ENCODE measurements at places on chromosomes 7 and 10. TPM values are rescaled to one million over a fixed set of nuclear protein-coding genes. Genes with fewer than 3 reads are reported as not detected.

DNA sequence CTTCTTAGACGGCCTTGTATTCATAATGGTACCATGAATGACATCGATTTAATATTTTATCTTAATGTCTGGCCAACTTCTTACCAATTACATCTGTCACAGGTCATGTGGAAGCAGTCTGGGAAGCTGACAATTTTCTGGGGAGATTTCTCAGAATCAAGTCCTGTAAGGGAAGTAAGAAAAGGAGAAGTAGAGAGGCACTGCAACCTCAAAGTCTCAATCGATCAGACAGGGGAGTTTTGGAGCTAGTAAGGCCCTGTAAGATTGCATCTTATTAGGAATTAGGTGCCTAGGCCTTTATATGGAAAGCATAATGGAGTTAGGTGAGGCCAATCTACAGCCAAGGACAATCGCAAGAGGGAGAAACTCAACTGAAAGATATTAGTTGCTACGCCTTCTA, 694.6 kb upstream of the SORCS1 start:
- no peak overlapping the region for H3K4me3 ChIP-seq
- H3K27ac ChIP-seq, result no peak overlapping the region
- peaks cover 31% of the 10 kb centered on the region for H3K4me1 ChIP-seq
- H3K27me3 ChIP-seq, result no peaks in the 10 kb centered on the region

GRCh38 chr7:66399566-66399965, 194.4 kb downstream of the TPST1 start:
- no peak overlapping the region for H3K27ac ChIP-seq
- no peak for DNase-seq
- no peaks in the 10 kb centered on the region for H3K27me3 ChIP-seq
- H3K4me3 ChIP-seq, result no peak overlapping the region
- peaks cover 19% of the 10 kb centered on the region for H3K36me3 ChIP-seq
- no peaks in the 10 kb centered on the region for H3K4me1 ChIP-seq

DNA sequence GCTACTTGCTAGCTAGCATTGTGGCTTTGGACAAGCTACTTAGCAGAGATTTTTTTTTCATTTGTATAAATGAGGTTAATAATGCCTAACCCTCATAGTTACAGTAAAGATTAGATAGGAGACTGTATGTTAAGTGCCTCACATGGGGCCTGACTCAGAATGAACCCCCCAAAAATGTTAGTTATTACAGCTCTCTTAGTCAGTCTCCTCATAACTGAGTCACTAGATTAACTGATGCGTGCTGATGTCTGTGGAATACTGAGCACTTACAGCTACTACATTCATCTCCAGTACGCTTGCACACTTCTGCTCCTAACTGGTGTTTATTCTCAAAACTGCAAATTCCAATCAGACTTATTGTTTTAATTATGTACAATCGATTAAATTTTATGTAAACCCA, 315.3 kb downstream of the SNX13 start:
- peaks cover 14% of the 10 kb centered on the region for H3K4me1 ChIP-seq
- H3K4me3 ChIP-seq, result no peak overlapping the region
- DNase-seq, result no peak
- no peak overlapping the region for H3K27ac ChIP-seq

- DNase-seq, result no peak
- H3K36me3 ChIP-seq, result 0 out of 2 replicates have a peak, but pooled peaks cover 2% of the 10 kb centered on the region
- no peak overlapping the region for H3K27ac ChIP-seq
- peaks cover 5% of the 10 kb centered on the region for H3K4me1 ChIP-seq
- H3K4me3 ChIP-seq, result no peak overlapping the region
These were observed 319.4 kb downstream of the CALN1 start for GRCh38 chr7:72092769-72093168.

DNA sequence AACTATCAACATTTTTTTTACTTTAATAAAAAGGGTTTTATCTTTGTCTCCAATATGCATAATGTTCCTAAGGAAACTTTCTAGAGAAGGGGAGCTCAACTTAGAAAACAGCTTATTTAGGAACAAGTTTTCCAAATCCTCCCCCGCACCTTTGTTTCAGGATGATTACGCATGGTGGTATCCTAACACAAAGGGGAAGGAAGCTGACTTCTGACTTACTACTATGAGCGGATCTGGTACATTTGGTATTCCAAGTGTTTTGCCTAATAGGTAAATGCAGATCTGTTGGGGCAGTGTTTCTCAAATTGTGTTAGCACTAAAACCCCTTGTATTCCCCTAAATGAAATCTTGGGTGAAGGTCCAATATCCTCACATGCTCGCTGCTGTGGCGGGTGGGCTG, 229.3 kb upstream of the KLF14 start:
- H3K4me3 ChIP-seq, result no peak overlapping the region
- no peak for DNase-seq
- peaks cover 22% of the 10 kb centered on the region for H3K36me3 ChIP-seq
- H3K27me3 ChIP-seq, result no peaks in the 10 kb centered on the region
- H3K27ac ChIP-seq, result no peak overlapping the region

- no peak for DNase-seq
- H3K27ac ChIP-seq, result peak overlapping the region; percentile 53
- no peaks in the 10 kb centered on the region for H3K27me3 ChIP-seq
- no peak overlapping the region for H3K4me3 ChIP-seq
- no peaks in the 10 kb centered on the region for H3K36me3 ChIP-seq
These were observed 66.2 kb downstream of the MGMT start for GRCh38 chr10:129533281-129533680.

COBL gene
- 36.5 TPM for total RNA-seq

LLCFC1 gene
- not detected for total RNA-seq

CHST3 gene
- 7.0 TPM for total RNA-seq

MKI67 gene
- total RNA-seq, result 96.5 TPM

TFEC gene
- total RNA-seq, result 0.17 TPM

SPDYE5 gene
- total RNA-seq, result not detected

PCLO gene
- 4.2 TPM for total RNA-seq

RNF32 gene
- 1.3 TPM for total RNA-seq

ZNF775 gene
- 25.4 TPM for total RNA-seq

GLI3 gene
- total RNA-seq, result 46.2 TPM
